Stimulated activated naive CD8-positive, alpha-beta T cell treated with anti-CD3 and anti-CD28 coated beads, Interleukin-15, amount 100 ng/mL, for 72 hours (primary cell): ENCODE measurements at places on chromosomes 16 and 17.

DNA sequence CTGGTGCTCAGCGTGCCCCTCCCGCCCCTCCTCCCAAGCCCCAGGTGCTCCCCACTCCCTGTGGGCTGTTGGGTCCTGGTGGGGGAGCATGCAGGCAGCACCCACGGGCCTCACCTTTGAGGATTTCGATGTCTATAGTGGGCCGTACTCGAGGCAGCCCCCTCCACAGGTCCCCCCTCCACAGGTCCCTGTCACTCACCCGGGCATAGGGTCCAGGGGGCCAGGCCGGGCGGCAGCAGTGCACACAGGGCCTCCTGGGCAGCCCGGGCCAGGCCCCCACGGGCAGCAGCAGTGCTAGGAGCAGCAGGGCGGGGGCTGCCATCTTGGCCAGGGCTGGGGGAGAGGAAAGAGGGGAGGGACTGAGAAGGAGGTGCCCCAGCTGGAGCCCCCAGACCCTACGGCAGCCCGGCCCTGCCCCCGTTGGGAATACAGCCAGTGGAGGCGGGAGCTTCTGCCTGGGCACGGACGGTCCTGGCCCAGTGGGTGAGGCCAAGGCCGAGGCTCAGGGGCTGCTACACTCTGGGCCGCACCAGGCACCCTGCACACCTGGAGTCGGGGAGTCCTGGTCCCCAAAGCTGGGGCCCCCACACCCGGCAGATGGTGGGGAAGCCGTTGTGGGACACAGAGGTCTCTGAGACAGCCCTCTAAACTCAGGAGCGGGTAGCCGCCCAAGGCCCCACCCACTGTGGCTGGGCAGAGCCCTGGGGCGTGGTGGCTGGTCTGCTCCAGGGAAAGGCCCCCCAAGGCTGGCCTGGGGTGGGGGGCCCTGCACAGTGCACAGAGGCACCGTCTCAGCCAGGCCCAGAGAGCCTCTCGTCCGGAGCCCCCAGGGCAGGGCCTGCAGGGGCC is 1.2 kb downstream of the C1QTNF8 start:
- DNase-seq = no peak

DNA sequence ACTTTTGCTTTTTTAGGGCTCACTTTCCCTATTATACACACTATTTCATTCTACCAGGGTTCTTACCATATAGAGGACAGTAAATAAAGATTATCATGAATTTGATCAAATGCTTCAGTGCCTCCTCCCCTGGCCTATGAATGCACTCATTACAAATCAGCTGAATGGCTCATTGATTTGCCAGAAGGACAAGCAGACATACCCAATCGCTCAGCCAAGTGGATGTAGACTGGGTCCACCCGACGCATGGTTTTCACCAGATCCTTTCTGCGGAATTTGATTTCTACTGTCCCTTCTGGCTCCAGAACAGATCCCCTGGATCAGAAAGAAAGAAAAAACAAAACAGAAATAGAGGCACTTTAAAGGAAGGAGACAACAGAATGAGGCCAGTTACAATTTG is 162.6 kb downstream of the AATF start:
- no peak for DNase-seq

GRCh38 chr17:17108451-17109049 is 66.3 kb downstream of the MPRIP start:
- DNase-seq = no peak

DNA sequence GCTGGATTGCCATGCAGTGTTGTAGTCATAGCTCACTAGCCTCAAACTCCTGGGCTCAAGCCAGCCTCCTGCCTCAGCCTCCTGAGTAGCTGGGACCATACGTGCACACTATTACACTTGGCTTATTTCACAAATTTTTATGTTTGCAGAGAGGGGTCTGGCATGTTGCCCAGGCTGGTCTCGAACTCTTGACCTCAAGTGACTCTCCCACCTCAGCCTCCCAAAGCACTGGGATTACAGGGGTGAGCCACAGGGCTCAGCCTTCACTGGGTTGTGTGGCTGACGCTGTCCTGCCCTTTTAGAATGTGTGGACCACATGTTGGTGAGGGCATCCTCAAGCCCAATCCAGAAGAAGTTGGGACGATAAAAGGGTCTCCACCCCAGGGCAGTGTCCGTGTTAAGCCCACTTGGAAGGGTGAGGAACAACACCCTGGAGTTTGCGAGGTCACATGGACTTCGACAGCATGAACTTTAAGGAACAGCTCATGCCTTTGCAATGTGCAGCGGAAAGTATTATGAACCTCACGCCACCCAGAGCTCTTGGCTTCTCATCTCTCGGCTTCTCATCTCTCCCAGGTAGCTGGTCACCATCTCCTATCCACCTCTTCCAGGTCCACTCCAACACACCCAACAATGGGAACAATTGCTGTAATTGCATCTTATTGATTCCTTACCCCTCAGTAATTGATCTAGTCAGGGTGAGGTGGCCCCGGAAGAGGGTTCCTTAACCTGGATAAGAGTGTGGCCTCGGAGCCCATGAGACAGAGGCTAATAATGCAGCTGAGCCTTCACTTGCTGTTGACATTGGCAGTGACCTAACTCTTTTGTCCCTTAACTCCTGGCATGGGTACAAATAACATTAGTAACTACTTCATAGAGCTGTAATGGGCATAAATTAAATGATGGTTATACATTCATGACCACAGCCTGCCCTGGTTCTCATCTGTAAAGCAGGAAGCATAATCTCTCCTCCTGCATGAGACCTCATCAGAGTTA is 6.7 kb downstream of the FOXL1 start:
- no peak for DNase-seq

GRCh38 chr17:10987786-10988185 is 149.9 kb upstream of the PIRT start:
- no peak for DNase-seq

- no peak for DNase-seq
Observed at GRCh38 chr17:83109793-83110645, 30.6 kb downstream of the METRNL start.

- DNase-seq = no peak
Observed at GRCh38 chr17:47879028-47879585, 16.9 kb upstream of the SP2 start.

GRCh38 chr16:86517652-86518258 is 7.4 kb downstream of the FOXF1 start:
- no peak for DNase-seq

- DNase-seq = peak; percentile 71
Observed at GRCh38 chr17:21034340-21035235, 8.2 kb downstream of the USP22 start.

DNA sequence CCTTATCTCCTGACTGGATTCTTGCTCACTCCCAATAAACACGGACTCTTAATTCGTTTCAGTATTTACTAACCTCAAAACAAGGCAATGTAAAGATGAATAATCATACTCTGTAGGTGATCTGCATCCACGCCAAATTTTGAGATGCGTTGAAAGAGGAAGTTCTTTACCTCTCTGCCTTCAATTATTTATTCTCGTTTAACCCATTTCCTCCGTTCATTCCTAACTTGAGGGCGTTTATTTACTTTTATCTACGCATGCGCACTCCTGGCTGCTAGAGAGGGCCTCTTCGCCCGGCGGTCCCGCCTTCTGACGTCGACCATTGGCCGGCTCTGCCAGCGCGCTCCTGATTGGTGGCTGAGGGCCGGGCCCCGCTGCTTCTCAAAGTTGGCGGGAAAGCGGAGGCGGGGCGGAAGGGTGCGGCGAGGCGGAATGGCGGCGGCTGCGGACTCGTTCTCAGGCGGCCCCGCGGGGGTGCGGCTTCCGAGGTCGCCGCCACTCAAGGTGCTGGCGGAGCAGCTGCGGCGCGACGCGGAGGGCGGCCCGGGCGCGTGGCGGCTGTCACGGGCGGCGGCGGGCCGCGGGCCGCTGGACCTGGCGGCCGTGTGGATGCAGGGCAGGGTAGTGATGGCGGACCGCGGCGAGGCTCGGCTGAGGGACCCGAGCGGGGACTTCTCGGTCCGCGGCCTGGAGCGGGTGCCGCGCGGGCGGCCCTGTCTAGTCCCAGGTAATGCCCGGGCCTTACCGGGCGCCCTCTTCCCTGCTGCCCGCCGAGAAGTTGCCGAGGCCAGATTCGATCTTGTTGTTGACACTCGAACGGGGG is at the start of gene RMI2:
RMI2 (plus strand) TSS at position 420 of the 823 bp plus-strand sequence; CDS start at position 433, 13 bp downstream.
- DNase-seq = peak; percentile 96

- DNase-seq = no peak
Observed at GRCh38 chr17:75721463-75722011, 278 bp downstream of the ITGB4 start.

DNA sequence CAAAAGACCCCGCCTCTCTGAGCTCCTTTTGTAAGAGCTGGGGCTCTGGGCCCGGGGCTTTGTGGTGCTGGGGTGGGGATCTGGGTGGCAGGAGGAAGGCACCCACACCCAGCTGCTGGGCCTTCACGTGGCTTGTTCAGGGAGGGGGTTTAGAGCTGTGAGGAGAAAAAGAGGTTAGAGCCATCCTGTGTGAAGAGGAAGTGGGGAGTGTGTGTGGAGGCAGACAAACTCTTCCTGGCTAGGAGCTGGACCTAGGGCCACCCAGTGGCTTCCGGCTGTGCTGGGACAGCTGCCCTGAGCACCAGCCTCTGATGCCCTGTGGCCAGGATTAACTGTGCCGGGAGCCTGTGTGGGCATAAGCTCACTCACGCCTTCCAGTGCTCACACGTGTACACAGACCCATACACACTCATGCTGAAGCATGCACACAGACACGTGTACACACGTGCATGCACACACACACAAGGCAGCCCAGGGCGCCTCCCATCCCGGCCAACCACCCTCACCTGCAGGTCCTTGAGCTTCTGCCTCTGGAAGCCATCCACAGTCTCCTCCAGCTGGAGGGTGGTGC is 7.4 kb downstream of the CIBAR2 start:
- DNase-seq = no peak

DNA sequence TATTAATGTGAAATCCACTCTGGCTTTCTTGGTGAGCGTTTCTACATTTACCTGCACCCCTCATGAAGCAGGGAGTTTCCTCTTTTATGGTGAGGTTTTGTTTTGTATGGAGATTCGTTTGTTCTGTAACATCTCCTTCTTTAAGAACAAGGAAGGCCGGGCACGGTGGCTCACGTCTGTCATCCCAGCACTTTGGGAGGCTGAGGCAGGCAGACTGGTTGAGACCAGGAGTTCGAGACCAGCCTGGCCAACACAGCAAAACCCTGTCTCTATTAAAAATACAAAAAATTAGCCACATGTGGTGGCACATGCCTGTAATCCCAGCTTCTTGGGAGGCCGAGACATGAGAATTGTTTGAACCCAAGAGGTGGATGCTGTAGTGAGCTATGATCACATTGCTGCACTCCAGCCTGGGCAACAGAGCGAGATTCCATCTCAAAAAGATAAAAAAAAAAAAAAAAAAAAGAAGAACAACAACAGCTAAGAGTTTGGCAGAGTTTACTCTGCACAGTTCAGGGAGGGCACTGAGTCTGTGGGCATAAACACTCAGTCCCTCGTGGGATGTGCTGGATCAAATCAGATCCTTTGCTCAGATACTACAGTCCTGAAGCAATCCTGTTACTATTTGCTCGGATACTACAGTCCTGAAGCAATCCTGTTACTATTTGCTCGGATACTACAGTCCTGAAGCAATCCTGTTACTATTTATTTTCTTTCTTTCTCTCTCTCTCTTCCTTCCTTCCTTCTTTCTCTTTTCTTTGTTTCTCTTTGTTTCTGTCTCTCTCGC is 28.9 kb downstream of the ADCY9 start:
- DNase-seq = no peak

GRCh38 chr17:17064322-17064721 is 22.1 kb downstream of the MPRIP start:
- no peak for DNase-seq

- no peak for DNase-seq
Observed at GRCh38 chr17:55446581-55447205, 25.1 kb upstream of the MMD start.

DNA sequence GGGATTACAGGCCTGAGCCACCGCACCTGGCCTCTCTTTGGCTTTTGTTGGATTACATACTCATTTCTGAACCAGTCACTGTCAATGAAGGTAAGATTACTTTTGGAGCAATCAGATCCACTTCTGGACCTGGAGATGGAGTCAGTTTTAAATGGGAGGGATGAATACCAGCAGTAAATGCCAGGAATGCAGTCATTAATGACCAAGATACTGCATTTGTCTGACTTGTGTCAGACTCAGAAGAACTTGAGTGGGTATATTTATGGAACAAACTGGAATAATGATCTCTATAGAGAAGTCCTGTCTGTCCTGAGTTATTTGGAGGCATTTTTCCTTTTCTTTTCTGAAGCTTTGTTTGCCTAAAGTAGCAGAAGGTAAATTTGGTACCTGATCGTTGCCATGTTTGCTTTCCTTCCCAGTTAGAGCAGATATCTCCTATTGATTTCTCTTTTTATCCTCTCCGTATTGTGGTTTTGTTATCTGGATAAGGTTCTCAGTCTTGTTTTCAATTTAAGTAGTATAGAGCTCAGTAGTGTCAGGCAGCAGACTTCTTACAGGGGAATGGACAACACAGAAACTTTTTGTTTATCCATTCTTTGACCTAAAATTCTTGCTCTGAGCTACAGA is 10.7 kb downstream of the NLK start:
- DNase-seq = no peak
